ENCODE measurements at places on chromosomes 16 and 17.
A peak's percentile ranks its signal among the peaks of the same experiment; 100 is the strongest.

DNA sequence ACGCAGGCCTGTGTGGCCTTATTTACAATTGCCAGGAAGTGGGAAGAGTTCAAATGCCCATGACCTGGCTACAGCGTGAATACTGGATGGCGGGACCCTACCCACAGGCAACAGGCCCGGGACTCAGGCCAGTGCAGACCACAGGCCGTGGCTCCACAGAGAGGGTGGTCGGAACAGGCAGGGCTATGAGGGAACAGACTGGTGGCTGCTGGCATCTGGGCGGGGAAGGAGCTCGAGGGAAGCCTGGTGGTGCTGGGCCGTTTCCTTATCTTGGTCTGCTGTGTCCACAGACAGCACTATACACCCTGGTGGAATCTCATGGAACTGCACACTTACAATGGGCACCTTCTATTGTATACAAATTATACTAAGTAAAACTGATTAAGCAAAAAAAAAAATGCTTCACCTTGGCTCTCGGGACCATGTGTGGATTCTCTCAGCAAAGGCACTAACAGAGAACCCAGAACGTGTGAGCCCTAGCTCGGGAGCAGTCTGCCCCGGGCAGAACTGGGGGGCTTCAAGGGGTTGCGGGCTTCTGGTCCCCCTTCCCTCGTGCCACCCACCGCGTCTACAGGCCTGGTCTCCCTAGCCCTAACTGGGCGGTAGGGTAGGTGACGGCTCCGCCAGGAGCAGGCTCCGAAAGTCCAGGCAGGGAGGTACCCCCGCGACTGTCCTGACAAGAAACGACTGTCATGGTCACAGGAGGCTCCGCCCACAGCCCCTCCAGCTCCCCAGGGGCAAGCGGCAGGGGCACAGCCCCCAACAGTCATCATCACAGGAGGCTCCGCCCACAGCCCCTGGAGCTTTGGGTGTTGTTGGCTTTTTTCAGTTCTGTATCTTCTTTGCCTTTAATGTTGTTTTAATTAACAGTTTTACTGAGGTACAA, 21.8 kb downstream of the CEP131 start:
- peak; percentile 68 for DNase-seq

- peak; percentile 71 for DNase-seq
These were observed 36.9 kb upstream of the TRAP1 start for GRCh38 chr16:3754081-3754703.

GRCh38 chr16:84599521-84600202, 18.2 kb downstream of the COTL1 start:
- peak; percentile 89 for DNase-seq

- DNase-seq = no peak
These were observed 21.2 kb upstream of the TAOK1 start for GRCh38 chr17:29368926-29369325.

GRCh38 chr17:37698132-37698910, 46.5 kb downstream of the HNF1B start:
- DNase-seq = no peak

Measured in fibroblast of lung (primary cell).